ENCODE measurements at places on chromosomes 11 and 22.

DNA sequence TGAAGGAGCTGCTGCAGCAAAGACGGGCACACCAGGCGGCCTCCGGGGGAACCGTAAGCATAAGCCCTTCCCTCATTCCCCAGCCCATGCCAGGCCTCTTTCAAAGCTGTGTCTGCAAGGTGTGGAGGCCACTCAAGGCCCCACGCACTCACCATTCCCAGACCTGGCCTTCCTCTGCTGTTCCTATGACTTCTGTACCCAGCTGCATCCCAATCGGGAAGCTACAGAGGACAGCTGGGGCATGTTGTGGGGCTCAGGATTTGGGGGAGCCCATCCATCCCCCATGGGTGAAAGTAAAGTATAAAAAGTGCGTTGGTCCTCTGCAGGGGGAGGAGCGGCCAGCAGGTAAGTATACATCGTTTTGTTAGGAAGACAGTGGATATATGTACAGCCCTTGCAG, 2.2 kb downstream of the POU2AF3 start:
- no peak overlapping the region for H3K4me3 ChIP-seq
- H3K36me3 ChIP-seq = no peaks in the 10 kb centered on the region
- no peak for DNase-seq
- H3K27ac ChIP-seq = no peak overlapping the region
- H3K4me1 ChIP-seq = peaks cover 16% of the 10 kb centered on the region
- H3K27me3 ChIP-seq = peaks cover 52% of the 10 kb centered on the region

GRCh38 chr11:133809569-133810491, 35.5 kb downstream of the SPATA19 start:
- H3K4me3 ChIP-seq = no peak overlapping the region
- H3K27me3 ChIP-seq = no peaks in the 10 kb centered on the region
- H3K36me3 ChIP-seq = no peaks in the 10 kb centered on the region
- no peak overlapping the region for H3K27ac ChIP-seq

GRCh38 chr22:48631288-48631863, 1196.3 kb downstream of the BRD1 start:
- H3K27me3 ChIP-seq = no peaks in the 10 kb centered on the region
- H3K4me3 ChIP-seq = no peak overlapping the region
- H3K36me3 ChIP-seq = no peaks in the 10 kb centered on the region
- H3K27ac ChIP-seq = no peak overlapping the region
- H3K4me1 ChIP-seq = no peaks in the 10 kb centered on the region

GRCh38 chr11:131234221-131234620, 136.2 kb upstream of the NTM start:
- H3K4me1 ChIP-seq = no peaks in the 10 kb centered on the region
- no peaks in the 10 kb centered on the region for H3K27me3 ChIP-seq
- H3K27ac ChIP-seq = no peak overlapping the region
- no peaks in the 10 kb centered on the region for H3K36me3 ChIP-seq

DNA sequence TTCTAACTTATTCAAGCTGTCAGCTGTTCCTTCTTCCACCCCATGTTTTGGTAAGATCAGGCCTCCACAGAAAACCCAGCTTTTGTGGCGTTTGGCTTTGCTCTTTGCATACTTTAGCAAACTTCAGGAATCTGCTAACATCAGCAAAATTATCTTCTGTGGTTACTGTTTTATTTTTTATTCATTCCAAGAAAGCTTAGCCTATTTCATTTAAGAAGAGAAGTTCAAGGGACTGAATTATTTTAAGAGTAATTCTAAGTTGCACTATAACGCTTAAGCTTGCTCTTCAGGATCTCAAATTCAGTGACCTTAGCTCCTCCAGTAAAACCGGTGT, 1.1 kb downstream of the JHY start:
- peaks cover 4% of the 10 kb centered on the region for H3K4me1 ChIP-seq
- no peak overlapping the region for H3K4me3 ChIP-seq
- H3K27ac ChIP-seq = peak overlapping the region; percentile 96
- peaks cover 3% of the 10 kb centered on the region for H3K27me3 ChIP-seq
- no peak for DNase-seq

DNA sequence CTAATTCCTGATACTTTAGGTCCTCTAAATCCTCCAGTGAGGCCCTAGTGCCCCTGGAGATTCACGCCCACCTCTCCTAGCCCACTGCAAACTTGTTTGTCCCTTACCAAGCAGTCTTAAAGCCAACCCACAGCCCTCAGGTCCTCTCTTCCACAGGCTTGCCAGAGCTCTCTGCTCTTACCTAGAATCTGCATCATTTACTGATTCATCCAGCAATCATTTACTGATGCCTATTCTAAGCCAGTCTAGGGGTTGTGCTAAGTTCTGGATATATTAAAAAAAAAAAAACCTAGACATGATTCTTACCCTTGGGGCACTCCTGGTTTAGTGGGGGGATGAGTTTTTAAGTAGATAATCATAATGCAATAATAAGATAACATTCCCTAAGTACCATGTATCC, 43.0 kb upstream of the PLET1 start:
- H3K27me3 ChIP-seq = peaks cover 4% of the 10 kb centered on the region
- no peak for DNase-seq
- H3K36me3 ChIP-seq = no peaks in the 10 kb centered on the region
- no peak overlapping the region for H3K27ac ChIP-seq
- peaks cover 4% of the 10 kb centered on the region for H3K4me1 ChIP-seq

Measured in mesenchymal stem cell (in vitro differentiated cells and primary cell).